ENCODE measurements at places on chromosomes 13 and 19.
A peak's percentile ranks its signal among the peaks of the same experiment; 100 is the strongest.

DNA sequence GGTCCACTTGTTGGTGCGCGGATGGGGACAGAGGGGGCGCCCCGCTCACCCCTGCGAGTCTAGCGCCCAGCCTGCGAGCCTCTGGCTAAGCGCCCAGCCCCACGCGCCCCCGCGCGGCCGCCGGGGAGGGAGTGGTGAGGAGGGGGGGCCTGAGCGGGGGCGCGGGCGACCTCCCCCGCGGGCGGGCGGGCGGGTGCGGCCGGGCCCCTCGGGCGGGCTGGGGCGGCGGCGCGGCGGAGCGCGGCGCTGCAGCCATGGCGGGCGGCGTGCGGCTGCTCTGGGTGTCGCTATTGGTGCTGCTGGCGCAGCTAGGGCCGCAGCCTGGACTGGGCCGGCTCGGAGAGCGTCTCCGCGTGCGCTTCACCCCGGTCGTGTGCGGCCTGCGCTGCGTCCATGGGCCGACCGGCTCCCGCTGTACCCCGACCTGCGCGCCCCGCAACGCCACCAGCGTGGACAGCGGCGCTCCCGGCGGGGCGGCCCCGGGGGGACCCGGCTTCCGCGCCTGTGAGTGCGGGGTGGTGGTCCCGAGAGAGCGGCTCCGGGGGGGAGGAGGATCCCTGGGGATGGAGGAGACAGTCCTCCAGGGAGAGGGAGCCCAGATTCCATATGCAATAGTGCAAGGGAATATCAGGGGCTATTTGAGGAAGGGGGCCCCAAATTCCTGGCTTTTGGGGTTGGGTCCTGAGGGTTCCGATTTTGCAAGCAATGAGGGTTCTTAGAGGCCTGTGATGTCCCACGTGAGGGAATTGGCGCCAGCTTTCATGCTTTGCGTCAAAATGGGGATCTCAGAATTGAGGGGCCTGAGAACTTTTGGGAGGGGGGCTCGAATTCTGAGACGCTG is at the start of gene LTBP4:
LTBP4 (plus strand) TSS at position 236 of the 841 bp plus-strand sequence; CDS start at position 255, 19 bp downstream.
- peak; percentile 84 for DNase-seq

GRCh38 chr19:30105727-30106126 is 163.7 kb downstream of the URI1 start:
- no peak for DNase-seq

GRCh38 chr13:37379841-37380240 is 218.7 kb downstream of the POSTN start:
- DNase-seq, result no peak

DNA sequence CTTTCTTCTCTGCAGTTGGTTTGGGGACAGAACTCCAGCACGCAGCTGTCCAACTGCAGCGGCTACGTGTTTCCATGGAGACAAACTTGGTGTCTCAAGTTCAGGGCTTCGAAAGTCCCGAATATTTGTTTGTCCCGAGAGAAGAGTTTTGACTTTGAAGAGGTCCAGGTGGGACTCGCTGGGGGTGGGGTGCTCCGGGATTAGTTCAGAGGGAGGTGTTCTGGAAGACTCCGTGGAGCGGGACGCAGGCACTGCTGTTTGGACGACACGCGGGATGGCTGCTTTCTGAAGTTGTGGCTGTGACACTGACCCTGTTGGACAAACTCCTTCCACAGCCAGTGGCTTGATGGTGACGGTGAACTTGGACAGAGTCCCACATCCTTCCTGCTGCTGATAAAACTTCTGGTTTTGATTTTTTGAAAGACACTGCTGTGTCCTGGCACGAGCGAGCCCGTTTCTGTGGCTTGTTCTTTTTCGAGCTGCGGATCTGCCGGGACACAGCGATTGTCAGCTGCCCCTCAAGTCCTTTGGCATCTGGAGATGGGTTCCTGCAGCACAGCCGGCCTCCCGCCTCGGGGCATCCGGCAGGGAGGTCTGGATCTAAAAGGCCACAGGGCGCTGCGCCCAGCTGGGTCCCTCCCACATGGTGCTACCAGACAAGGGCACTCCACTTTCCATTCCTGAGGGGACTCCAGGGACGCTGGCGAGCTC is 15.9 kb upstream of the RANBP3 start:
- DNase-seq, result peak; percentile 41

DNA sequence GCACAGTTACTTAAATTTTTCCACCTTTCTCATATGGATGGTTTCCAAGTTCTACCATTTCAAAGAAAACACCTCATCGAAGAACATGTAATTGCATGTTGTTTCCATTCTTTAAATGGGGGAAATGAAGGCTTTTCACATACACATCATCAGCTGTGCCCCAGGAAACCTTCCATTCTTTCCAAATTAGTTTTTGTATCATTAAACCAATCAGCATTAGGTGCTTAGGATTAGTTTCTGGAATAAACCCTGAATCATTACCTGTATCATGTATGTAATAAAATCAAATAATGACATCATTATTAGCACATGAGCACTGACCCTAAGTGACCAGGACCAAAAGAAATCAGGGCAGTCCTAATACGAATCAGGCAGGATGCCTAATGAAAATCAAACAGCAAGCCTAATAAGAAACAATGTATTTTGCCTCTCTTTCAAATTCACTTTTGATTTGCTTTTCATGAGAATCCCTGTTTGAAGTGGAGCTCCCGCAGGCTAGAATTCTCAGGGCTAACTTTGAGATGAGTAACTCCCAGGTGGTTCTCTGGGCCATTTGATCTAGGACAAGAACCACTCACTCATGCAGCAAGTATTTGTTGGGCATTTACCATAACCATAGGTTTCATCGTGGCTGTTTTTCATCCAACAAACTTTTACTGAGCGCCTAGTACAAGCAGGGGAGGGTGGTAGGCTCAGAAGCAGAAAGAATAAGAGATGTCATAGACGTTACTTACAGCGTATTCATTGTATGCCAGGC is 89.2 kb downstream of the MZT1 start:
- no peak for DNase-seq

GRCh38 chr13:90952326-90952725 is 395.2 kb upstream of the MIR17HG start:
- DNase-seq, result no peak

DNA sequence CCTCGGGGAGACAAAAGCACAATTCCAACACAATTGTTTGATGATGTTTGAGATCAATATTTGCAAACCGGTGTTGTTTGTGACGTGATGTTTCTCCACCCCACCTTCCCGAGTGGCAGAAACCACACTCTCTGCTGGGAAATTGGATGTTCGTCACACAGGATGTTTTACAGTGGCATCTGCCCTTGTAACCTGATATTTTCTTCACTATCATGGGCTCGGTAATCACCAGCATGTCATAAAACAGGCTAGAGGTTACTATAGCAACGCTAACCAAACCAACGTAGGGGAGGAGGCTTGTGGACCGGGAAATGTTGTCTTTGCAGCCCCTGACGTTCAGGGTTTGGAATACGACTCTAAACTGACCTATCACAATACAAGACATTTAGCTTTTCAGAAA is 454.5 kb downstream of the IRS2 start:
- no peak for DNase-seq

- DNase-seq, result no peak
Observed at GRCh38 chr13:27336014-27336673, 65.5 kb downstream of the RASL11A start.

GRCh38 chr13:21435687-21436151 is 23.4 kb downstream of the ZDHHC20 start:
- DNase-seq, result peak; percentile 74

GRCh38 chr19:45322744-45323281 is at the start of gene CKM:
TSS of gene CKM (minus strand) at chr19:45322875. CDS start at chr19:45319713, 3,162 bp downstream.
- DNase-seq, result peak; percentile 92

- DNase-seq, result no peak
Observed at GRCh38 chr13:42885325-42885724, 103.9 kb downstream of the FAM216B start.

DNA sequence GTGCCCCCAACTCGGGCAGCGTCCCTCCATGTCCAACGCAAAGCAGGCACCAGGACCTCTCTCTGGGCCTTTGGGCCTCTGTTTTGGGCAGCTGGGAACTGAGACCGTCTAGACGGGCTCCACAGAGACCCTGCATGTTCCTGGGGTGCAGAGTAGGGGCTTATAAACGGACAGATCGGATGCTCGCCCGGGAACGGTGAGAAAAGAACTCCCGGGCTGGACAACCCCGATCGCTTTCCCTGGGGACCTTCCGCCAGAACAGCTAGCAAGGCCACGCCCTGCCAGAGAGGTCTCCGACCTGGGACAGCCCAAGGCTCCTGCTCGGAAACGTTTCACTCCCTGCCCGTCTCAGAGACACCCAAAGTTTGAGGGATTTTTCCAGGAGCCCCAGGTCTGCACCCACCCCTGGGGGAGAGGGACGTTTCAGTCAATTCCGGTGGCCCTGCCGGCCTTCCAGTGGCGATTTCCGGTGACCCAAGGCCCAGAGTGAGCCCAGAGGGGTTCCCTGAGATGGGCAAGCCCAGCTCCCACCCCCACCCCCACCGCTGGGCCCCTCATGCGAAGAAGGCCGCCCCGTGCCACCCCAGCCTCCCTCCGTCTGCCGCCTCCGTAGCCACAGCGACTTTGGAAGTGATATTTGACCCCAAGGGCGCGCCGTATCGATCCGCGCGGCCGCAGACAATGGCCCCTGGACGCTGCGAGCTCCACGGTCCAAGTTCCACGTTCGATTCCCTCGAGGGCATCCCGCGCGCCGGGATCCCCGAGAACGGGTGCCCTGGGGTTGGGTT is 1.7 kb downstream of the NR2F6 start:
- peak; percentile 86 for DNase-seq

Measured in heart left ventricle (tissue), 16 donors.